ENCODE measurements at places on chromosomes 16 and 17.

GRCh38 chr17:14746822-14747602 lies 446.1 kb downstream of the HS3ST3B1 start:
- DNase-seq: no peak

DNA sequence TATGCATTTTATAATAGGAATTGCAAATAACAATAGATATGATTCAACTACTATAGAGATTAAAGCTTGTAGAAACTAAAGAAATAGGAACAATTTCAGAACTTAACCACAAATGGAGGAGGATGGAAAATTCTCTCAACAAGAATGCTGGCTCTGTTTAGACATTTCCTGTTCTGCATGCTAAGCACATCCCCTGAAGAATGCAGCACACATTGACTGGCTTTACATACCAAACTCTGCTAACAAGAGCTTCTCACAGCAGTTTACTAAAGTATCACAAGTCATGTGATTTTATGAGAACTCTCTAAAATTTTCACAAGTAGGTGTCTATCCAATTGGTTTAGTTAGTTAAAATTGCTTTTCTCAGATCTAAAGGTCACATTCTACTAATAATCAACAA lies 85.2 kb downstream of the SPAG9 start:
- no peak for DNase-seq

GRCh38 chr17:66995944-66996343 lies 31.4 kb downstream of the CACNG4 start:
- no peak for DNase-seq

- no peak for DNase-seq
These were observed 431 bp downstream of the SLFN11 start for GRCh38 chr17:35372846-35373533.

- no peak for DNase-seq
These were observed 26.9 kb downstream of the NLRC5 start for GRCh38 chr16:57016301-57016700.

DNA sequence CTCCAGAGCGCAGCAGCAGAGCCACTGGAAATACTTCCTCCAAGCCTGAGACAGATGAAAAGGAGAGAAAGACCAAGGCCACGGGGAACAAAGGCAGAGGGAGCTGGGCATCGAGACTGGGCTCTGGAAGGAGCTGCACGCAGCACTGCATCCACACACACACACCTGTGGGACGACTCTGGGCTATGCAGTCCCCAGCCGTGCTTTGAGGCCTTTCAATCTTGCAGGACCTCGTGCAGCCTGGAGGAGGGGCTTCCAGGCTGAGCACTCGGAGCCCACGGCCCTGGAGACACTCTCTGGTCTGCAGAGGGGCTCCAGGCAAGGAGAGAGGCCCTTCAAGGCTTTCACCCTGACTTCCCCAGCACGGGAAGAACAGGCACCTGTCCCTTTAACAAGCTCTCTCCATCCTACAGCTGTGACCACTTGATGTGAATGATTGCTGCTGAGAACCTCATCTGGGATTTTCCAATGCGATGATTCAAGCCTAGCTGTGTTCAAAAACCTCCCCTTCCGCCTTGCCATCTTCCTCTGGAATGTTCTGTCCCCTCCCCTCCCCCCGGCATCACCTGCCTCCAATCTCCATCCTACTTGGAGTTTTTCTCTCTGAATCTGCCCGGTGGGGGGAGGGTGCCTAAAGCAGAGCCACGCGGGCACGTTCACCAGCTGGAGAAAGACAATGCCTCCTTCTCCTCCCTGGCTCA lies 37.5 kb downstream of the RBFOX3 start:
- DNase-seq: no peak

- DNase-seq: no peak
These were observed 17.6 kb upstream of the TMEM11 start for GRCh38 chr17:21231533-21231932.

DNA sequence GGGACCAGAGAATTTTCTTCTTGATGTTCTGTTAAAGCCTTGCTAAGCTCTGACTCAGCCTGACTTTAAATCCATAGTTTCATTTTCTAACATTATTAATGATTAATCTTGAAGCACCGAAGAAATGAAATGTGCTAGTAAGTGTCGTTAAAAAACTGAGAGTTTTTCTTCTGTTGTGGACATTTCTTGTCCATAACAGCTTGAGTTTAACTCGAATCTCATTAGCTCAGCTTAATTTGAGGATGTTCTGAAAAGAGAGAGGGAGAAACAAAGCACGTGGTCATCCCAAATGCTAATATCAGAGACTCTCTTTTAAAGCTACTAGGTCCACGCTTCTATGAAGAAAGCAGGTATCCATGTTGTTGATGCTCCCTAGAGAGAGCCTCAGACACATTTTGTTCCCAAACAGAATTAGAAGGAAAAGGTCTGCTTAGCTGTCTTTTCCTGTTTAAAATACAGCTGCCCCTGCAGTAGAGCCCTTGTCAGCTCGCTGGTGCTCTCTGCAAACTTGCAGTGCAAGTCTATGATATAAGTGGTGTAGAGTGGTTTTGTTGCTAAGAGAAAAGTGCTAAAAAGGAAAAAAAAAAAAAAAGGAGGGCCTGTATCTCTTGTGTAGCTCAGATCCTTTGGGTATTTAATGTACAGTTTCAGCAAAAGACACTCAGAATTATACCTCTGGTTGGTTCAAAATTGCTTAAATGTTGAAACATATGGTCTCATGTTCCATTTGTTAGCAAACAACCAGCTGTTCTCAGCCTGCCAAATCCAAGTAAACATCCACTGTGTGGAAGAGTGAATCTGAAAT lies 191.1 kb upstream of the TBX2 start:
- DNase-seq: no peak
